ENCODE measurements at places on chromosomes 2 and 18. TPM values are rescaled to one million over a fixed set of nuclear protein-coding genes. Genes with fewer than 3 reads are reported as not detected.

IL1F10 gene
- not detected for total RNA-seq

CD8A gene
- total RNA-seq, result 194 TPM

OSR1 gene
- total RNA-seq, result not detected

L3MBTL4 gene
- 0.58 TPM for total RNA-seq

FZD7 gene
- total RNA-seq, result 0.51 TPM

CCDC74B gene
- total RNA-seq, result 0.61 TPM

CNPPD1 gene
- 49.2 TPM for total RNA-seq

RFTN2 gene
- total RNA-seq, result 0.12 TPM

C2orf81 gene
- total RNA-seq, result 8.7 TPM

ARHGAP25 gene
- total RNA-seq, result 128 TPM

UGT1A5 gene
- not detected for total RNA-seq

DSG1 gene
- total RNA-seq, result not detected

ST6GAL2 gene
- total RNA-seq, result not detected

IL36B gene
- total RNA-seq, result not detected

CPLX4 gene
- total RNA-seq, result not detected

SLC16A14 gene
- total RNA-seq, result 0.60 TPM

IL36RN gene
- total RNA-seq, result not detected

SPDYA gene
- 13.3 TPM for total RNA-seq

CNDP1 gene
- total RNA-seq, result not detected

ZDBF2 gene
- 14.5 TPM for total RNA-seq

PROM2 gene
- total RNA-seq, result 1.5 TPM

SLC9A2 gene
- not detected for total RNA-seq

MAP3K19 gene
- not detected for total RNA-seq
